ENCODE measurements at places on chromosomes 2 and 18.

- DNase-seq, result no peak
Measured at GRCh38 chr18:25308381-25308780, 43.6 kb downstream of the ZNF521 start.

GRCh38 chr18:57629422-57629821 is 7.8 kb upstream of the NARS1 start:
- no peak for DNase-seq

DNA sequence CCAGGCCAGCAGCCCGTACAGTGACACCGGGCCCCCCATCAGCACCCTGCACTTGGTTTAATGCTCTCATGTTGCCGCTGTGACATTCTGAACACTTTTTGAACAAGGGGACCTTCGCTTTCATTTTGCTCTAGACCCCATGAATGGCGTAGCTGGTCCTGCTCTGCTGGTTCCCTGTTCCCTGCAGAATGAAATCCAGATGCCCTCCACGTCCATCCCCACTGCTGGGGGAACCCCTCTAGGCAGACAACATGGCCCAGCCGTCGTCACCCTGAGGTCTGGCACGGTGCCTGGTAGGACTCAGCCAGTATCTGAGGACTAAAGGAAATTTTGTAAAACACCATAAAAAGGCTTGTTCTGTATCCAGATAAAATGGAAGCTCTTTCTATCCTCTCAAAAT is 128.6 kb downstream of the KCTD1 start:
- peak; percentile 8 for DNase-seq

GRCh38 chr18:5103286-5103685 is 93.8 kb downstream of the AKAIN1 start:
- DNase-seq, result no peak

DNA sequence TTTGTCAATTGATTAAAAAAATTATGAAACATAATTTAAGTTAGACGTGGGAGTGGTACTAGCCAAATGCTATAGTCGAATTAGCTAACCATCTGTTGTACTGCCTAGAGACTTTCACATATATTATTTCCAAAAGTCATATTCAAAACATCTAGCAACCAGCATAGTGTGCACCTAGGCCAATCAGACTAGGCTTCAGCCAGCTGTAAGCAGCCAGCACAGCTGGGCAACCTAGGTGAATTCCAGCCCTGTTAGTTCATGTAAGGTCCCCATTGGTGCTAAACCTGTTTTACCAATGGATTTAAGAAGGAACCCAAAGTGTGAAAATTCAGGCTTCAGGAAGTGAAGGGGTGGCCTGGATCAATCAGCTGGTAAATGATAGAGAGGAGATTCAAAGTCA is 144.3 kb downstream of the BCL2 start:
- DNase-seq, result no peak

DNA sequence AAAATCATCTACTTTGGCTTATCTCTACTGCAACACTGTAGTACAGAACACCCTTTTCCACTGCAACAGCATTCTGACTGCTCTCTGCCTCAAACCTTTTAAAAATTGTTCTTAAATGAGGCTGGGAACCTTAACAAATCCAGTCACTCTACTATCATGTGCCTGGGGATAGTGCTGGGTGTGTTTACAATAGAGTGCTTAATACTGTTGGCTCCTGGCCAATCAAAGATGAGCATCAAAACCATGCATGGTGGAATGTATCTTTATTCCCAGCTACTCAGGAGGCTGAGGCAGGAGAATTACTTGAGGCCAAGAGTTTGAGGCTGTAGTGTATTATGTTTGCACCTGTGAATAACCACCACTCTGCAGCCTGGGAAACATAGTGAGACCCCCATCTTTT is 7.4 kb downstream of the ANKAR start:
- no peak for DNase-seq

GRCh38 chr2:226788064-226788463 is 11.6 kb downstream of the IRS1 start:
- DNase-seq, result no peak

GRCh38 chr2:25685741-25686140 is 12.4 kb upstream of the DTNB start:
- DNase-seq, result no peak

DNA sequence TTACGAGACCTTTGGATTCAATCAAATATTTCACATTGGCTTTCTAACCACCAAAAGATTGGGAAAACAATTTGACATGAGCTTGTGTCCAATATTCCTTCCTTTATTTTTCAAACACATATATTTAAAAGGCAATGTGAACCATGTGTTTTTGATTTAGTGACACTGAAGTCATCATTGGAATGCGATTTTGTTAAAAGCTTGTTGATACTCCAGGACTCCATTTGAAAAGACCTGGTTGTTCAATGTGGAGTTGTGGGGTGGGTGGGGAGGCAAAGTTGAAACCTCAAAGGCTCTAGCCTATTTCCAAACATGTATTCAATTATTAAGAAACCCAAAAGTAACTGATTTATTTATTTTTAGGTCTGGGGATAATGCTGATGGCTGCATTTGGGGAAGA is 114.1 kb upstream of the TRIB2 start:
- DNase-seq, result no peak

DNA sequence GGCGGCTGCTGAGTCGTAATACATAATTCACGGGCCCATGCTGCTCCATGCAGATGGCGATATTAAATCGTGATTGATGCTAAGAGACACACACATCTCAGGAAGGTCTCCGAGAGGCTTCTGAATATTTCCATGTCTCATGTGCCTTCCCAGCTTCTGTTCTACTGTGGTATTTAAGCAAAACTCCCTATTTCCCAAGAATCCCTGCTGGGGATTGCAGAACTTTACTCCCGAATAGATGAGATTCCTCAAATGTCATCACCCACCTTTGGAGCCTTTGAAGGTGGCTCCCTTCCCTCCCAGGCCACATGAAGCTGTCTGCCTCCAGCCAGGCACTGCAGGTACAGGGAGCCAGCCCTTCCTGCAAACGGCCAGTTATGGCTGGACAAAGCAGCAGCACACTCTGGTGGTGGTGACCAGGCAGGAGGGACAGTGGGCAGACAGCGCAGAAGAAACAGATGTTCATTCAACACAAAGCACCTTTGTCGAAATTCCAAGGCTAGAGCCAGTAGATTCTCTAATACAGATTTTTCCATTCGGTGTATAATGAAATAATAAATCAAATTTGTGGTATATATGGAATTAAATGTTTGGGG is 14.1 kb downstream of the NRP2 start:
- DNase-seq, result no peak

- DNase-seq, result no peak
Measured at GRCh38 chr2:237358721-237359517, 55.0 kb downstream of the COL6A3 start.

DNA sequence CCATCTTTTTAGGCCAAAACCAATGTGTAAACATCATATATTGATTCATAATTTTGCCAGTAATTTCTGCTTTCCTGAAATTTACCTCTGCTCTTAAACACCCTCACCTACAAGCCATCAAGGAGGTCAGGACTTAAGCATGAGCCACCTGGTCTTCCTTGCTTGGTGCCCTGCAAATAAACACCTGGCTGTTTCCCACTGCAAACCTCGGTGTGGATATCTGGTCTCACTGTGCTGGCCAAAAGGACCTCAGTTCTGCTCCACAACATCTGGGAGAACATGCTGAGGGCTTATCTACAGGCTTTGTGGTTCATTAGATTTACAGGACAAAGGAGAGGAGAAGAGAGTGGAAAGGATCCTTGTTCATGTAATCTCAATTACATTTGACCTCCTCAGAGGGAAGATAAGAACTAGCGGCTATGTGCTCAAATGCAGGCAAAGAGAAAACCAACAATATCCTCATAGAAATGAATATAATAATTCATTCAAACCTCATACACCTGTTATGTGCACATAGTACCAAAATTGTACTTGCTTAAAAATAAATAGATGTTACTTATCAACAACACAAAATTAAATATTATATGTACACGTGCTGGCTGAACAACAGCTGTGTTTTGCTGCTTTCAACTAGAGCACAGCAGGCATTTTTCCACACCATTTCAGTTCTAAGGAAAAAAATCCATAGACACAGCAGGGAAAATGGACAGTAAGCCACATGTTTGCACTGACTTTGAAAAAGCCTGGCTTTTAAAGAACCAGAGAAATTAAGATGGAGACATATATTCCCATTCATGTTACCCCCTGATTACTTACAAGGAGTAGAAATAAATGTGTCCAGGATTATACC is 465.1 kb downstream of the LPIN1 start:
- DNase-seq, result no peak

DNA sequence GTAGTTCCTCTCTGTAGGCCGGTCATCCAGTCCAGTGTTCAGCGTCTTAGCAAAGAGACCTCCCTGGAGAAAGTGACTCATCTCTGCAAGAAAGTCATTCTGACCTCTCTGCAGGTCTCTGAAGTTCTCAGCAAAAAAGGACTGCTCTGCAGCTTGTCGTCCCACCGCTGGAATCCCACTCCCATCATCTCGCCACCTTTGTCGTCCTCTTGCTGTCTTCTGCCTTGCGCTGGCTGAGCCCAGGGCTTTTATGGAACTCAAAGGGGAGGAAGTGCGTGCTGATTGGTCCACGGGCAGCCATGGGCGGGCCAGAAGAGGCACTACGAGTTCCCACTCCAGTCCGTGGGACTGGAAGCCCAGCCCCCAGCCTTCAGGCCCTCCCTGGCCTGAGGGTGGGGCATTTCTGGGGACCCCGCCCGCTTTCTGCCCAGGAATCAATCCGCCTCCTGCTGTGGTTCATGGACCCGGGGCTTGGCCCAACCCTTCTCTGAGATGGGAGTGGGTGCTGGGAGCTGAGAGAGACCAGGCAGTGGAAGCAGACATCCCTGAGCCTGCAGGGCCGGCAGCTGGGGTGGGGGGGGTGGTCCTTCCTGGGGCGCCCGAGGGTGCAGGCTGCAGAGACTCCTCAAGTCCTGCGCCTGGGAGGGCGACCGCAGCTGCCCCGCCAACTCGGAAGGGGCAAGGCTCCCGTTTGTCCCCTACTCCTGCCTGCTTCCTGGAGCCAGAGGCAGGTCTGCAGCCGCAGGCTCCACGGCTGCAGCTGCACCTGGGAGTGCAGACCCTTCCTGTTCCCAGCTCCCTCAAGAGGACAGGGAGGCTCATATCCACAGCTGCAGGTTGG is 660.7 kb upstream of the RAB6C start:
- DNase-seq, result no peak

DNA sequence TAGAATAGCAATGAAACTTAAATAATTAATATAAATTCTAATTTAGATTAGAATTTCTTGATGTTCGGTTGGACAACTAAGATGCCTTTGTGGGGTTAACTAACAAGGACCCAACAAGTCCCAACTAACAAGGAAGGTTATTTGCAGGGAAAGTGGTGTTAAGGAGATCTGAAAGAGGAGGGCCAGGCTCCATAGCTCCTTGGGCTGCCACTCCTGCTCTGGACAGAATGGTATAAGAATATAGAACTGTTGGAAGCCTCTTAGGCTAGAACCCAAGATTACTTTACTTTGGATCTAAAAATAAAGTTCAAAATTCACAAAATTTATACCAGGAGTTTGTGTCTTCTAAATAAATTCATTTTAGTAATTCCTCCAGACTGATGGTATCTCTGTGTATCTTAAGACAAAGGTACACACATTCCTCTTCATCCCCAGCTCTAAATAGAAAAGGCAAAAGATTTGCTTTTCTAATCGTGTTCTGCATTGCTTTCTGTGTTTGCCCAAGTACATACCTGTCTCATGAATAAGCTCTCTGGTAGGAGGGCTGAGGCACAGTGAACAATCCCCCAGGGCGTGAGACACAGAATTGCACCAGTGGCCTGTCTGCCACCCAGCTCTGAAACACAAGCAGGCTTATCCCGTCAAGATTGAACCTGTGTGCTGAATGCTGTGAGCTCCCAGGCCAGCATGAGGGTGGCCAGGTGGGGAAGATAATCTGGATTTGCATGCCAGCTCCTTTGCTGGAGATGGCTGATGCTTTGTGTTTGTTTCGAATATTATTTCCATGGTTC is 176.0 kb downstream of the ACKR3 start:
- peak; percentile 71 for DNase-seq

DNA sequence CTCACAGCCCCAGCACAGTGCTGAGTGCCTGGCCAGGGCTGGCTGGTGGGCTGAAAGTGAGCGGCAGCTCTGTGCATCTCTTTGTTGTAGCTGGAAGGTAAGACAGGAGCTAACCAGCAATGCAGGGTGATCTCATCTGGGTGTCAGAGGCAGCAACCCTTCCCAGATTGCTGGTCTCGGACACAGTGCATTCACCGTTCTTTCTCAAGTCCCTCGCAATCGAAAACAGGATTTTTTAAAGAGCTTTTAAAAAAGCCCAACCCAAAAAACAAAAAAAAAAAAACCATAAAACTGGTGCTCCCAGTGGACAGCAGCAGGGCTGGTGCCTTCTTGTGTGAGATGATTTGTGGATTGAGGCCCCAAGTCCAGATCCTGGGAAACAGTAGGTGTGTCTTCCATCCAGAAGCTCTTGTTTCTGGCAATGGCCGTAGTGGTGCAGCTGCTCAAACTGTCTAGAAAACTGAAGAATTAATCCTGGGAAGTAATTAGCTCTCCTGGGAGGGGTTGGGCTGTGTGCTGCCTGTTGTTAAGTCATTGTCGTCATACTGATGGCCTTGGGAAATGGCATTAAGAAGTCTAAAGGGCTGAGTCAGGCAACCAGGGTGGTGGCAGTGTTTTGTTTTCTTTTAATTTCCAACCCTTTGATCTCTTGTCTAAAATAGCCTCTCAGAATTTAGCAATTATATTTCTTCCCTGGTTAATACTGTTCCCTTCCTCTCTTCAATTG is 156.7 kb downstream of the KLHL29 start:
- DNase-seq, result no peak

DNA sequence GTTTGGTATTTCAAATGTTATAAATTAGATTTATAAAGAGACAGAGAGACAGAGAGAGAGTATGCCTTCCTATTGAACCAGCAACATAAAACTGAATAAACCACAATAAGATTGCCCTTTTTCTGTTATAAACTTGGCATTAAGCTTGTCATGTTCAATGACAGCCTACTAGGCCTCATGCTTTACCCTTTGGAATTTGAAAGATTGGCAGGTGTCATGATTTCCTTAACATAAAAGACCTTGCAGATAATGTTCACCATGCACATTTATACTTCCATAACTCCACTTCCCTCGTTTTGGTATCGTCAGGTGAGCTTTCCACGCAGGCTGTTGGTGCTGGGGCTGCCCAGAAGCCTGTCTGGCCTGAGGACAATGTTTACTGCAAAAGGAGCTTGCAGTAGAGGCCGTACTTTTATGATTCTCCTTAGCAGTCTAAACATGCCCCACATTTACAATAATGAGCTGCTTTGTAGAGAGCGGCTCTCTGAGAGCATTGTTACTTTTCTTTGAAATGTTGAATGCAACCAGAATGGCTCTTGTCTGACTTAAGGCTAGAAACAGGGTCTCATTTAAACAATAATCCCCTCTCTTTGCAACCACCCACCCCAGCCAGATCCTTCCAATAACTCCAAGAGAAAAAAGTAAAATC is 379.1 kb upstream of the ATP5MC3 start:
- no peak for DNase-seq

DNA sequence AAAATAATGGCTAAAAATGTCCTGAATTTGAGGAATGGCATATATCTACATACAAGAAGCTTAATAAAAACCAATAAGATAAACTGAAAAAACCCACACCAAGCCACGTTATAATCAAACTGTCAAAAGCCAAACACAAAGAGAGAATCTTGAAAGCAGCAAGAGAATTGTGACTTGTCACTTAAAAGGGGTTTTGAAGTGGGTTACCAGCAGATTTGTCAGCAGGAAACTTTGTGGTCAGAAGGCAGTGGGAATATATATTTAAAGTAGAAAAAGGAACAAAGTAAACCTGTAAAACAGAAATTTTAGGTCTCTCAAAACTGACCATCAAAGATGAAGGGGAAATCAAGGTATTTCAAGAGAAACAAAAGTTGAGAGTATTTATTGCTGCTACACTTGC is 171.9 kb upstream of the CNTNAP5 start:
- DNase-seq, result no peak

All from cardiac fibroblast (primary cell).